ENCODE measurements at places on chromosomes 5 and 9. TPM values are rescaled to one million over a fixed set of nuclear protein-coding genes. Genes with fewer than 3 reads are reported as not detected.

DNA sequence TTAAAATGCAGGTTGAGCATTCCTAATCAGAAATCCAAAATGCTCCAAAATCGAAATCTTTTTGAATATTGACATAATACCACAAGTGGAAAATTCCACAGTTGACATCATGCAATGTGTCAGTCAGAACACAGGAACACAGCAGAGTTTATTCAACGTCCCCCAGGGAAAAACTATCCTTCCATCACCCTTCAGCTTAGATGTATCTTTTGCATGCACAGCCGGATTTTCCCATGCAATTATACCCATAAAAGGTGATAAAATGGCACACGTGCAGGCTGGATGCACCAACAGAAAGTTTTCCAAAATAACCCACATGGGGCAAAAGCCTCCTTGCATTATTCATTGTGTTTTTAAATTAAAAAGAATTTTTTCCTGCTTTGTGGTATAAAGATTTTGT, 71.2 kb downstream of the RAB24 start:
- DNase-seq = no peak

DNA sequence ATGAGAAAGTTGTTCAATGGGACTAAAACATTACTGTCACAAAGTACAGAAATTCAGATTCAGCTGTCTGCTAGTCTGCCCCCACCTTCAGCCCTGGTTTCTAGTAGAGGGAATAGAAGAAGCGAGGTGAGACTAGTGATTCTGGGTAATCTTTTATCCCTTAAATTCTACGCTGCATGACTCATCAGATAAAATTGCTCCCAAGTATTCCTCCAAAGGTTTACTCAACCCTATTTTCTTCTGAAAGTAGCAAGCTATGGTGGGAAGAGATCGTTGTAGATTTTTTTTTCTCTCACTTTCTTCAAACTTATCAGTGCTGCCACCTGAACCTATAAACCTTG, 318.9 kb upstream of the RIOK2 start:
- no peak for DNase-seq

DNA sequence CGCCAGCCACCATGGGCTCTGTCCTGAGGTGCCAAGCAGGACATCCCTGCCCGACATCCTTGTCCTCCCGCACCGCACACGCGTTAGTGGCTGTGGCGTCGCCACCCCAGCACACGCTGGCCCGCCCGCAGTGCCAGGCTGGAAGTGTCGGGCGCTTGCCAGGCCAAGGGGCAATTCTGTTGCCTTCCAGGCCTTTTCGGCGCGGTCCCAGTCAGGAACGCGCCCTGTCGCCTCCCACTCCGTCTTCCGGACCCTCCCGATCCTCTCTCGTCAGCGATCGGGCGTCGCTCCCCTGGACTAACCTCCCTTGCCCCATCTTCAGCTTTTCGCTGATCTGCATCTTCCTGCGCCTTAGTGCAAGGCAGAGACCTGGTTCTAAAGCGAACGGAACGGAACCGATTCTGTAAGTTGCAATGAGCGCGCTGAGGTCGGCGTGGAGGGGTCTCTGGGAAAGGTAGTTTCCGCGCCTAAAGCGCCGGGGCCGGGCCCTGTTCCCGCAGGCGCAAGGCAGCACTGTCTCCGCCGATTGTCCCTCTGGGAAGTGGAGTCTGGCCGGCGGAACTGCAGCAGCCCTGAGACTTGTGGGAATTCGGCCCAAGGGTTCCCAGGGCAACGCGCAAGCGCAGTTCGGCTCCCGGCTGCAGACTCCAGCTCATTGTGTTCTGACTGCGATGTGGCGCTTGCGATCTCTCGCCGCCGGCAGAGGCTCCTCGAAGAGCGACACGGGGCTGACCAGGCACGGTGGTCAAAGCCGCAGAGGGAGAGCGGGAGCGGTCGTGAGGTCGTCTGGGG, at the start of gene ZNF454:
ZNF454 (plus strand) TSS at position 630 of the 792 bp plus-strand sequence. CDS start 1,594 bp downstream, outside the sequence.
- no peak for DNase-seq

DNA sequence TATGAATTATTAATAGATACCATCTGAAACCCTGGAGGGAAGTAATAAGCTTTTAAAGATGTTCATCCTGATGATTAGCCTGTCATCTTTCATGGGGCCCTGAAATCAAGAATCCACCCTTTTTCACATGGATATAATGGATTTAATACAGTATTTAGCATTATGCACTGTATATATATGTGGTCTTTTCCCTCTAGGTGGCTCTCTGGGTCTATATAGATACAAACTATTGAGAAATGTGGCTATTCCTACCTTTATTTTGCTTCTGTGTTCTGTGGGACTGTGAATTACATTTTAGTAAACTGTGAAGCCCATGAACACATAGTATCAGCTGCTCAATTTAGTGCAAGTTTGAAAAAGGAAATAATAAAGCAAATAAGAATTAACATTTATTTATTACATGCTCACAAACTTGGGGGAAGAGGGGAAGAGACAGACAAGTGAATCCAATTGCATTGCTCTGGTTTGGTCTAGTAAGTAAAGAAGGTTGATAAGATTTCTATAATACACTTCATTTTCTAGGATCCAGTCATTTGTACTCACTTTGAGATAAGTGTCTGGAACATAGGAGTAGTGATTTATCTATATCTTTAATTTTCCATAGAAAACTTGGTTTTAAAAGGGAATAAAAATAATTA, 112.2 kb downstream of the SCAMP1 start:
- DNase-seq = no peak

DNA sequence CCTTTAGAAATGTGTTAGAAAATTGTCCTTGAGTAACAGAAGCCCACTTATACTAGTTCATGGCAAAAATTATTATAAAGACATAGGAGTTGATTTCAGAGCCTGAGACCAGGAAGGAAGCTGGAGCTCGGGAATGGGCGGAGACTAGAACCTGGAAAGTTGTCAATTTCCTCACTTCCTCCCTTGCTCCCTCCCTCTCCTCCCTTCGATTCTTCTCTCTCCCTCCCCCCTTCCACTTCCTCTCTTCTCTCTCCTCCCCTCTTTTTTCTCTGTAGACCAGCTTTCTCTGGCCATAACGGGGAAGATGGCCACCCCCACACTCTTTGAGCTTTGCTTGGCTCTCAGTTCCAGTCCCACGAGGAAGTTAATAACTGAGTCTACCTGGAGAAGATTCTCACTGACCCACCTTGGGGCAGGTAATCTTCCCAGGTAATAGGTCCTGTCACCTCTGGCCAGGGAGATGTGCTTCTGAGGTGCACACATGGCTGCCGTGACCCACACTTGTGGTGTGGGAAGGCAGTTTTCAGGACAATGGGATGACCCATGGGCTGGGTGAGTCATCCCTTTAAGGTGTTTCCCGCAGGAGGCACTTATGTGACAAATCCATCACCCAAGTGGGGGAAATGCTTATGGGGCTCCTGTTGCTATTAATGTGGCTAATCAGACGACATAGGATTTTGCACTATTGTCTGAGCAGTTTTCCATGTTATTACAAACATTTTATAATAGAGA, 78.7 kb downstream of the HSPA4 start:
- no peak for DNase-seq

DNA sequence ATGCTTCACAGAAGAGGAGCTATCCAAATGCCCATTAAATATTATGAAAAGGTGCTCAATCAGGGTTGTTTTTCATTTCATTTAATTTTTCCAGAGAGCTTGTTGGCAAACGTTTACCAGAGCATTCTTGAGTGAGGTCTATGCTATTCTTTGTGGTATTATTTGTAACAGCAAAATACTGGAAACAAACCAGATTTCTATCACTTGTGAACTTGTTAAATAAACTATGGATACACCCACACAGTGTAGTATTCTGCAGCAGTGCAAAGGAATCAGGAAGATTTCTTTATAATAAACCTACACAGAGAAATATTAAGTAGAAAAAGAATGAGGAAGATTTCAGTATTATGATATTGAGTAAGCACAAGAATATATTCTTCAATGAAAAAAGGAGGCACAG, 15.0 kb upstream of the SLC1A1 start:
- DNase-seq = no peak

GRCh38 chr5:35159370-35159742, 70.9 kb downstream of the PRLR start:
- DNase-seq = no peak

DNA sequence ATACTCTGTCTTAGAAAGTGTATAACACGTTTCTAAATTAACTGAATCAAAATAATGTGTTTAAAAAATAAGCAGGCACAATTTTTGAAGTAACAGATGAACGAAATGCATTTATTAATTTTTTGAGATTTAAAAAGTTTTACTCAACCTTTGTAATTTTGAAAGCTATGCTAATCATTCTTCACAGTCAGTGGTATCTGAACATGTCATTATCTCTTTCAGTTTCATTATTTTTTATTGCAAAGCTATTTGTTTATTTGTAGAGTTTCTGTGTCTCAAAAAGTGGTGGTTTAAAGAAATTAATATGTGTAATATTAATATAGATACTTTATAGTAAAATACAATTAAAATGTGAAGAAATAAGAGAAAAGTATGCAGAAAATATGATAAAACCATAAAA, 11.2 kb downstream of the CHSY3 start:
- no peak for DNase-seq

DNA sequence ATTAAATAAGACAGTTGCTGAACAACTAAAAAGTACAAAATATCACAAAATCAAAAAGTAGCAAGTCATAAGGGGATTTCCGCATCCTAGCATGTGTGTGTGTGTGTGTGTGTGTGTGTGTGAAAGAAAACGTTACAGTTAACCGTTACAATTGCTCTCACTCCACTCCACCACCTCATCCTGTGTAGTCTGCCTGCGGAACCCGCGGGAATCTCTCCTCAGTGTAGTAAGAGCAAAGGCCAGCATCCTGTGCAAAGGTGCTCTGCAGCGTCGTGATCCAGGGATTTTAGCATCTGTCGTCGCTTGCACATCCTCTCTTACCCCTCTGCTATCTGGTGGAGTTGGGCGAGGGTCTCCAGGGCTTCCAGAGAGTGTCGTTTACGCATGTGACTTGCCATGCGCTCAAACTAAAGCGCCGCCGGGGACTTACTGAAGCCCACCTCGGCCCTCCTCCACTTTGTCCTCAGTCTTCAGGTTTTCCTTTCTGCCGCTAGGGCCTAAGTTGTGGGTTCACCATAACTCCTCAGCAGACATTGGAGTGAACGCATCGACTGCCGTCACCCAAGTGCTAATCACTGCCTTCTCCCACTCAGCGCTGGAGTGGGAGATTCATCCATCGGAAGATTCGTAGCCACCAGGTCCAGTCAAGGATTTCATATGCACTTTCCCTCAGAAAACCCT, 3.9 kb downstream of the CDKN2B start:
- peak; percentile 37 for DNase-seq

GRCh38 chr5:165565911-165566310, 2060.5 kb downstream of the MAT2B start:
- DNase-seq = no peak

DNA sequence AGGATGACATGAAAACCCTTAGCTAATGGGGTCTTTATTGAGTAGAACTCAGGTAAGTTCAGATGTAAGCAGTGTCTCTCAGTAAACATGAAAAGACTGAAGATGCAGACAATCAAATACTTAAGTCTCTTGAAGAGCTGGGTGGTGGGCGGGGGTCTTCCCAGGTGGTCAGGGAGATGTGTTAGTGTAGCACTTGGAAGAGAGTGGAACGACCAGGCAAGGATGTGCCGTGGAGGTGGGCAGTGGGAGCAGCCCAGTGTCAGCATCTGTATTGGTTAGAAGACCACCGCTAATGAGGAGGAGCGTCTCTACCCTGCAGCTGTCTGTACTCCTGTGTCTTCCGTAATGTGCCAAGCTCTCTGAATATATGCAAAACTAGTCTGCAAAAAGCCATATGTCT, 4.4 kb downstream of the S1PR3 start:
- no peak for DNase-seq

GRCh38 chr5:1642221-1642620, 118.5 kb upstream of the LPCAT1 start:
- DNase-seq = peak; percentile 15

- DNase-seq = no peak
Measured at GRCh38 chr5:72351376-72351775, 31.2 kb downstream of the PTCD2 start.

DNA sequence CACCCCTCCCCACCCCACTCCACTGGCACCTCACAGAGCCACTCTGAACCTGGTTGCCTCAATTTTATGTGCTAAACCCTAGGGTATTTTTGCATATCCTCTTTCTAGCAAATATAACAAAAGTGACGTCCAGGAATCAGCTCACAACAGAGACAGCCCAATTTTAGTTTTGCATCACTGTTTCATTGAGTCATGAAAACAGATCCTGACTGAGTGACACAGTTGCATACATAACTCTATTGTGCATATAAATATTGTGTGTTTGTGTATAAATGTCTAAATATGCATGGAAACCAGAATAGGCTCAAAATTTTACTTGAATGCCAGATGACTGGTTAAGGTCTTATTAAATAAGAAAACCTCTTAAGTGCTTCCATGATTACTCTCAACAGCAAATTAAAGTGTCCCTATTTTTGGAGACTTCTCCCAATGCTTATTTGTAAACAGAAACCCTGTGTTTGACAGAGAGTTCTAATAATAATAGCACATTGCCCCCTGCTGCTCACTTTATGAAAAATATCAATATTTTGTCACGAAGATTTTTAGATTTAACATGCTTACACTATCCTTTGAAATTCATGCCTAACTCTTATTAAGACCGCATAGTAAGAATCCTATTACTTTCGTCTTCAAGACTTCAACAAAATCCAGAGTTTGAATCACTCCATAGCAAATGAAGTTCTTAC, 75.5 kb upstream of the PRRC1 start:
- DNase-seq = no peak

DNA sequence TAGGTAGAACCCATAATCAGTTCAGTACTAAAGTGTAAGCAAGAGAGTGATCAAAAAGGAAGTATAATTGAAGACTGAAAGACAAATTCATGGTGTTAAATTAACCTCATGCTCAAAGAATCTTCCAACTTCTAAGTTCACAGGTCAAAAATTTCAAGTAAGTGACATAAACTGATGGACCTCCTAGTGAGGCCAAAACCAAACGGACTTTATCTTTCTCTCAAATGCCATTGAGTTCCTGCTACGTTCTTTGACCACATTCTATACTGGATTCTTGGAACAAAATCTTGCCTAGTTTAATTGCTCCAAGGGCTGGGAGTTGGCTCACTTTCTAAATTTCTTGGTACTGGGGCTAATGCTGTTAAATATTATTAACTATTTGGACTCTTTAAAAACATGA, 794.9 kb downstream of the TLE4 start:
- no peak for DNase-seq

DNA sequence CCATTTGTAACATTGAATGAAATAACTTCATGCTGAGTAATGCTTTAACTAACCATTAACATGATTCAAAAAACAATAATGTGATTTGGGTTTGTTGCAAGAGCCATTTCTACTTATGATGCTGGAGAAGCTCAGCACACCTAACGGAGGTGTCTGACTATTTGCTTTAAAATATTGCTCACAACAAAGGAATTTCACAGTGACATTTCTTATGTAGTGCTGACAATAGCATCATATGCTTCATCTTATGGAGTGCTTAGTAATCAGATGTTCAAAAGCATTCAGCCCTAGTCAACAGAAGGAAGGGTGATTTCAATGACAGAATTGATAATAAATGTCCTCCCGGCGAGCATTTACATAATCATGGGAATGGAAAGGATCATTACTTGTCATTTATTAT, 1003.3 kb upstream of the COX7C start:
- no peak for DNase-seq

REEP2 gene
- total RNA-seq = 1.3 TPM

PCDH1 gene
- total RNA-seq = not detected

SLC2A6 gene
- total RNA-seq = 7.1 TPM

FAM221B gene
- not detected for total RNA-seq

LCN6 gene
- not detected for total RNA-seq

TPRN gene
- 14.7 TPM for total RNA-seq

NUTM2G gene
- total RNA-seq = not detected

FBP1 gene
- total RNA-seq = 2.1 TPM

ABO gene
- total RNA-seq = not detected
